Left renal pelvis (tissue), 4 donors: ENCODE measurements at places on chromosomes 6 and 20. TPM values are rescaled to one million over a fixed set of nuclear protein-coding genes. Genes with fewer than 3 reads are reported as not detected.

The ATF6B gene
- polyA plus RNA-seq = 114 TPM

The LINC00237 gene
- not detected for polyA plus RNA-seq

The TOX2 gene
- 1.2 TPM for polyA plus RNA-seq

The BHLHE23 gene
- not detected for polyA plus RNA-seq

DNA sequence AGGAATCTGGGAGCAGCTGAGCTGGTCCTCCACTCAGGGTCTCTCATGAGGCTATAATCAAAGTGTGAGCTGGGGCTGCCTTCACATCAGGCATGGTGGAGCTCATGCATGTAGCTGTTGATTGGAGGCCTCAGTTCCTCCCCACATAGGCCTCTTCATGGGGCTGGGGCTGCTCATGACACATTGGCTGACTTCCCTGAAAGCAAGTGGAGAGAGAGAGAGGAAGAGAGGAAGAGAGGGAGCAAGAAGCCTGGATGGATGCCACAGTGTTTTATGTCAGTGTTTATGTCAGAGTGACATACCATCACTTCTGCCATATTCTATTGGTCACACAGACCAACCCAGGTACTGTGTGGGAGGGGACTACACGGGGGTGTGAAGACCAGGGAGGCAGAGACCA, 43.8 kb downstream of the EYA2 start:
- DNase-seq = no peak

DNA sequence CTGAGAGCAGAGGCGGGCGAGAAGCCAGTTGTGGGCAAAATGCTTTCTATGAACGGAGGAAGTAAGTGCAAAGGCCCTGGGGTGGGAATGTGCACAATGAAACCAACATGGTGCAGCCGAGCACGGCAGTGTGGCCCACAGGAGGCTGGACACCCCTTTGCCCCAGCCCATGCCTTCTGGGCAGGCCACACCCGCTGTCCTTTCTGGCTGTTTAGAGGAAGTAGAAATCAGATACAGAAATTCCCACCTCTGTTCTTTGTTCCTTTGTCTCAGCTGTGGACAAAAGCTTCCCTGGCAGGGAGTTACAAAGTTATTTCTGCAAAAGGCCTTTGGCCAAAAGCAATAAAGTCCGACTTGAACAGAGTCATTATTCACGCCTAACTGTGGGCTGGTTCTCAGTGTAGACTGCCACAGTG, 11.9 kb downstream of the SULF2 start:
- DNase-seq = no peak

- DNase-seq = no peak
These were observed 164.9 kb upstream of the RREB1 start for GRCh38 chr6:6942831-6943230.

The SLC12A5 gene
- 2.3 TPM for polyA plus RNA-seq

- no peak for DNase-seq
These were observed 11.1 kb downstream of the TPD52L1 start for GRCh38 chr6:125164696-125165095.

DNA sequence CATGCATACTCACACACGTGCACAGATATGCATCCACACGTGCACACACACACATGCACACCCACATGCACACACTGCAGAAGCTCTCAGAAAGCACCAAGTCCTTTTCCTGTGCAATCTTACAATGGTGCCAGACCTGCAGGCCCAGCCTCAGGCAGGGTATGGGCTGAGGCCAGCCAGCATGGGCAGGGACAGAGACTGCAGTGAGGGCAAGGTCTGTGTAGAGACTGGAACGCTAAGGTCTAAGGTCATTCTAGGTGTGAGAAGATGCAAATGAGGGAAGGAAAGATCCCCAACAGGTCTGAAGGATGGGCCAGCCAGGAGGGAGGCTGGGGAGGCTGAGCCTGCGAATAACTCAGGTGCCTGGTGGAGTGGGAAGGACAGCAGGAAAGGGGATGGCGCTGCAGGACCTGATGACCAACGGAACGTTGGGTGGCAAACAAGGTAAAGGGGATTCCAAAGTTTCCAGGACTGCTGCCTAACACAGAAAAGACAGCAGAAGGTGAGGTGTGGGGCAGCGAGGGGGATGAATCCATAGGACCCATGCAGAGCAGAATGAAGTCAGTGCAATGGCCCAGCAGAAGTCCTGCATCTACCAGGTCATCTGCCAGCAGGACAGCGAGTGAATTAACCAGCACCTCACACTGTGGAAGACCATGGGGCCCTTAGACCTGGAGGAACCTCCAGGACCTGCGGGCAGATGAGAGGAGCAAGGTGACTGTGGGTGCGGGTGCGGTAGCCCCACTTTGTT, 67.0 kb downstream of the ABHD12 start:
- no peak for DNase-seq

DNA sequence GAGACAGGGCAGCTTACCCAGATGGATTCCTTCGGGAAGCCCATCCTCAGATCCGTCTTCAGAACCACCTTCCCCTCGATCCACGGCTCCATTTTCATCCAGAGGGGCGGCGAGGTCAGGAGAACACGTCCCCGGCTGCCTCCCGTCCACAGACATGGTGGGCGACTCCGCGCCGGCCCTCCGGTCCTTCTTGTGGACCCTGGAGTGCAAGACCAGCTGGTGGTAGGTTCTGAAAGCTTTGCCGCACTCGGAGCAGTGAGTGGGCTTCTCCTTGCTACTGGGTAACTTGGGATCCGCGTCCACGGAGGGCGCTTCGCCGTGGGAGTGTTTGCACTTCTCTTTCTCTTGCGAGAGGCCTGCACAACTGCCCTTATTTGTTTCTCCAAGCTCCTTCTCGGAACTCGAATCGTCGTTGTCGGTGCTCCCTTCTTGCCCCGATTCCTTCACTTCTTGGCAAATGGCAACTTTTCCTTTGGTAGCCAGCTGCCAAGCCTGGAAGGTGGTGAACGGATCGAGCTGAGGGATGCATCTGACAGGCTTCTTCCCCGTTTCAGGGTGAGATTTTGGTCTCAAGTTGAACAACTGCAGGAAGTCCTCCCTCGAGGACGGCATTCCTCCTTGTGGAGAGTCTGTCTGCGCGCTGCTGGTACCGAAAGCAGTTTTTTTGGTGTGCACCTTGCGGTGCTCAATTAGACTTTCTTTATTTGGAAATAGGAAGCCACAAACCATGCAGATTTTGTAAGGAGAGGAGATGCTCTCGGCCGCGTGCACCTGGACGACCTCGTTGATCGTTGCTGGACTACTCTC, 12.0 kb downstream of the ZNF217 start:
- no peak for DNase-seq

DNA sequence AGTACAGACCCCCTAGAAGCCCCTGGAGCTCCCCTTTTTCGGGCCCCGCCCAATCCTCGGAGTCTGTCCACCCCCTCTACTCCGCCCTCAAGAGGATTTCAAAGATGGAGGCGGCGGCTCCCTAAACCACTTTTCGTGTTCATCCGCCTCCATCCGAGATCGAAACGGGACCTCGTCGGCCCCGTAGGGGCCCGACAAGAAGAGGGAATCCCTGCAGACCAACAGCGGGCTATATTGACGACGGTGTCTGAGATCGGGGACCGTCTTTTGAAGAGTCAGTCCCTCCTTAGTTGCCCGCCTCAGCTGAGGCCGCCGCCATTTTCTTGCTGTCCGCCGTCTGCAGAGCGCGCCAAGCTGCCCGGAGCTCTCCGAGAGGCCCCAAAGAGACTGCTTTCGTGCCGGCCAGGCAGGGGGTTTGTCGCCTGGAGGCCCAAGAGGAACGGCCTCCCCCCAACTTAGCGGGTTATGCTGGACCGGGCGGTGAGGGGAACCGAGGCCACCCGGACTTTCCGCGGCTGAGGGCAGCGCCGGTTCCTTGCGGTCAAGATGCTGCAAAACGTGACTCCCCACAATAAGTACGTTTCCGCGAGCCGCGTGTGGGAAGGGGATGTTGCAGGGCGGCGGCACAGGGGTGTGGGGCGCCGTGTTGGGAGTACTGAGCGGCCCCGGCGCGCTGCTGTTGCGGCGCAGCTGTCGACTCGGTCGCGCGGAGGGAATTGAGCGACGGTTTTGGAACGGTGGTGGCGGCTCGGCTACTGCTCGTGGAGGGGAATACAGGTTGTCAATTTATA, 4.2 kb downstream of the BRD2 start:
- DNase-seq = no peak

- no peak for DNase-seq
These were observed 301.2 kb downstream of the RNGTT start for GRCh38 chr6:88662163-88662580.

The TGM3 gene
- 0.08 TPM for polyA plus RNA-seq

DNA sequence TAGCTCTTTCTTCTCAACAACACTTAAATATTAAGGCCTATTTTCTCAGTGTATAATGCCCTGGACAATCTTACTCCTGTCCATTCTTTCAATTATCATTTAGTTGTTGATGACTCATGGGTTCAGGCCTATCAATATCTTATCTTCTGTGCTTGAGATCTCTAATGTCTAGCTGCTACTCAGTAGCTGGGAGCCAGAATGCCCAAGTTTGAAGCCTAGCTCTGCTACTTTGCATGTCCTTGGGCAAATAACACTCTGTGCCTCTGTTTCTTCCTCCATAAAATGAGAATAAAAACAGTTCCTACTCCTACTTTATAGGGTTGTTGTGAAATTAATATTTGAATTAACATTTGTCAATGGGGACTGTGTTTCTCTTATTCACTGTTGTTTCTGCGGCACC, 69.5 kb downstream of the MAN1A1 start:
- no peak for DNase-seq

DNA sequence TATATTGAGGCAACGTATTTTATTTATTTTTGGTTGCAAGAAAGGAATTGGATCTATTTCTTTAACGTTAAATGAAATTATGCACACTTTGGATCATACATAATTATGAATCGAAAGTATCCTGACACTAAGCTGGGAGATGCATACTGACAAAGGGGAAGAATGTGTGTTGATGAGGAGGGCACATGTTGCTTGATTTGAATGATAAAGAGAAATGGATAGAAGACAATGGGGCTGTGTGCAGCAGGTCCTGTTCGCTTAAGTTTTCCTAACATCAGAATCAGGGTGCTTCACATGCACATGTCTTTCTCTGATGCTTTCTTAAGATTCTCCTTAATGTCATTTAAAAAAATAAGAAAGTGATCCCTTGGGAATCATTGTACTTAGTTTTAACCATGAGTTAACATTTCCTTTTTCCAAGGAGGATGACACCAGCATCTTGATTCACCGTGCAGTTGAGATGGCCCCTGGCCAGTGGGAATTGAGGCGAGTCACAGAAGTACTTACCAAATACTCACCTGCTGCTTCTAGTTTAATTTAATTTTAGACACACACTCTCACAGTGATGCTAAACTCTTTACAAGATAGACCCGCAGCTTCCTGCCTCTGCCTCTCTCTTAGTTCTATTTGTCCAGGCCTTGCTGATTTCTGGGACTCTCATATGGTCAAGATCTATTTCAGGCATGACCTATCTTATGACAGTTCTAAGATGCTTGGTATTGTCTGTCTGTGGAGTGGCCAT, 116.5 kb downstream of the CLIC5 start:
- no peak for DNase-seq

GRCh38 chr6:82331031-82331773, 32.4 kb upstream of the TPBG start:
- no peak for DNase-seq

DNA sequence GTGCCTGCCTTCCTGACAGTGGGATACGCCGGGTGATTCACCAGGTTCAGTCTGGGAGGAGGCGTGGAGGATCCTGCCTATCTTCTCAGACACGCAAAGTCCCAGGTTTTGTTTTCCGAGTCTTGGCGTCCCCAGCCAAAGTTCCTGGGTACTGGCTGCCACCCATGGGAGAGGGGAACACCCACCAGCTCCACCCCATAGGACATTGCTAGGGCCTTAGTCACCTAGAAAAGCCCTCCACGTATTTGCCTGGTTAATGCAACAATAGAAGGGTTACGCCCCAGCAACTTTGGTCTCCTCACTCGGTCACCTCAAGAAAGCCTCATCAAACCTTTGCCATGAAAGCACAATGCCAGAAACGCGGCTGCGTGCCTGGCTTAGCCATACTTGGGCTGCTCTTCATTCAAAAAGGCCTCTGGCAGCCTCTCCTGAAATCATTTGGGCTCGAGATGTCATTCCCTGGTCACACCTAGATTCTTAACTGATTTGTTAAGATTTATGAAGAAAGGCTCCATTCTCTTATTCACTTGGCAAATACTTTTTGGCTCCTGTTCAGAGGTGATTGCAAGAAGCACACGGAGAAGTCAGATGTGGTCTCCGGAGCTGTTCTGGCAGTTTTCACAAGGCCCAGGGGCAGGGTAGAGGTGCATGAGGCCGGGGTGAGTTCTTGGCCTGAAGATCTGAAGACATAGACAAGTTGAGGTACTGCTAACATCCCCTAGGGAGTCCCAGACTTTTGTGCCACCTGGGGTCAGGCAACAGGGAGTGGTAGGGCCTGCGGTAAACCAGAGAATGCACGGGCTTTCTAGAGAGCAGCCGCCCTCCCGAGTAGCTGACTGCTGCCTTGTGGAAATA, 35.5 kb upstream of the ZNF133 start:
- no peak for DNase-seq

- DNase-seq = no peak
These were observed 1.7 kb downstream of the C20orf204 start for GRCh38 chr20:64037498-64038213.

DNA sequence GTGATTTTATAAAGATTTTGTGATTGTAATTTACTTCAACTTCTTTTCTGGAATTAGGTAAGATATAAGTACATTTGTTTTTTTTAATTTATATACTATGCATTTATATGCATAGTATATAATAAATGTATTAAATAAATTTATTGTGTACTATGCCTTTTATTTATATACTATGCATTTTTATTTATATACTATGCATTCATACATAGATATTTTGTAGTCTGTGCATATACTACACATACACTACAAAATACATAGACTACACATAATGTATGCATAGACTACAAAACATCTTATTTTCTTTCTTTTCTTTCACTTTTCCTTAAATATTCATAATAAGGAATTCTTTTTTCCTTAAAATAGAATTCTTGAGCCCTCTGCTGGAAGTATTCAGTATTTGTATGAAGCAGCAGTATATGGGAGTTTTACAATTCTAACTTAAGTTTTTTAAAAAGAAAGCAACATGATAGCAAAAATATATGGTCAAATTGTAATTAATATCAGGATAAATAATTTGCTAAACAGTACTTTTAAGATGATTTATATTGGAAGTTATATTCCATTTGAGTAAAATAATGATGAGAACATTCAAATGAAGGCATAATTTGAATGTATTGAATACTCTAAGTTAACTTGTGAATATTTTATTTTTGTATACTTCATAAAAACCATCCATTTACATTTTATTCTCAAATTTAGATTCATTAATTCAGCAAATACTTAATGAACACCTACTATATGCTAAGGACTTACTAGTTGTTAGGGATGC, 129.3 kb downstream of the KLHL32 start:
- DNase-seq = no peak

The OOEP gene
- polyA plus RNA-seq = not detected

GRCh38 chr6:111076024-111076695, 11.1 kb upstream of the SLC16A10 start:
- no peak for DNase-seq

- DNase-seq = no peak
These were observed 971 bp downstream of the RBCK1 start for GRCh38 chr20:408843-409696.

GRCh38 chr6:149364557-149364956, 35.5 kb upstream of the SUMO4 start:
- no peak for DNase-seq

- DNase-seq = no peak
These were observed 87.6 kb upstream of the E2F3 start for GRCh38 chr6:20313960-20314530.
